ENCODE measurements at places on chromosomes 2 and 18.
A peak's percentile ranks its signal among the peaks of the same experiment; 100 is the strongest.

GRCh38 chr18:41099451-41099850 is 855.6 kb upstream of the PIK3C3 start:
- DNase-seq = no peak

DNA sequence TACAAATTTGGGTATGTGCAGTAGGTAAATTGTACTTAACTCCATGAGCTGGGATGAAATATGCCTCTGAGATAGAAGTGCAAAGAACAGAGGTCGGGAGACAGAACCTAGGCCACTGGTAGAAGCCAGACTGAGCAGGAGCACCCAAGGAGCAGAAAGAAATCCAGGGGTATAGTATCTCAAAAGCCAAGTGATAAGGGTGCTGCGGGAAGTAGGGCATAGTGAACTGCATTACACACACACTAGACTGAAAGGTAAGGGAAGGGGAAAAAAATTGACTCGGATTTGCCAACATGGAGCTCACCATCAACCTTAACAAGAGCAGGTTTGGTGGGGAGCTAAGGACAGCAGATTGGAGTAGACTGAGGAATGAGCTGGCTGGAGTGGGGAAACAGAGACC is 89.3 kb upstream of the TMEM247 start:
- DNase-seq = no peak

GRCh38 chr2:149173220-149173619 is 134.7 kb downstream of the LYPD6B start:
- DNase-seq = no peak

- DNase-seq = no peak
Observed at GRCh38 chr18:60804415-60804814, 431.8 kb upstream of the MC4R start.

DNA sequence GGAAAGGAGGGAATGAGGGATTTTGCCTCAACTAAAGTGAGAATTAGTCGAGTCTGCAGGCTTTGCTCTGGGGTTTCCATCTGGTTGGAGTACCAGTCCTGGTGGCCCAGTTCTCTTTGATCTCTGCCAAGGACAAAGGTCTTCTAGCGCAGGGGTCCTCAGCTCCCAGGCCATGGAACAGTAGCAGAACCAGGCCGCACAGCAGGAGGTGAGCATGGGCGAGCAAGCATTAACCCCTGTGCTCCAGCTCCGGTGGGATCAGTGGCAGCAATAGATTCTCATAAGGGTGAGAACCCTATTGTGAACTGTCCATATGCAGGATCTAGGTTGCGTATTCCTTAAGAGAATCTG is 23.9 kb downstream of the MTHFD2 start:
- no peak for DNase-seq

GRCh38 chr2:23556929-23557328 is 171.9 kb downstream of the KLHL29 start:
- no peak for DNase-seq

DNA sequence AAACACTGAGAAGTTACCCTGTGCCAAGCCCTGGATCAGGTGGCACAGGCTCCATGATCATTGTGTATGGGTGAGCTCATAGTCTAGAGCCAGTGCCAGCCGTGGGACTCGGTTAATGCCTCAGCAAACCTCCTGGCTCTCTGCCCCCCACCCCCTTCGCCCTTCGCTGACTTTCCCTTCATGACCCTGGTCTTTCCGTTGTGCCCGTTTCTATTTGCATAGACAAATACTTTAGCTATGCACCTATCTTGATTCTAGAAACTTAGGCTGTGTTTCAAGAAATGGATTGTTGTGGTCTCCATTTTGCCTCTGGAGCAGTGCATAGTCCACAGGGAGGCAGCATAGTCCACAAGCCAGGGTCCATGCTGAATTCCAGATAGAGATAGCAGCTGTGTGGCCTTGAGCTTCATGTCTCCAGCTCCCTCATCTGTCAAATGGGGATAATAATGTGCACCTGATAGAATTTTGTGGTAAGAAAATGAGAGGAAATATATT is 44.8 kb upstream of the KDM3A start:
- DNase-seq = peak; percentile 31

- DNase-seq = no peak
Observed at GRCh38 chr2:15147591-15147990, 413.5 kb downstream of the NBAS start.

DNA sequence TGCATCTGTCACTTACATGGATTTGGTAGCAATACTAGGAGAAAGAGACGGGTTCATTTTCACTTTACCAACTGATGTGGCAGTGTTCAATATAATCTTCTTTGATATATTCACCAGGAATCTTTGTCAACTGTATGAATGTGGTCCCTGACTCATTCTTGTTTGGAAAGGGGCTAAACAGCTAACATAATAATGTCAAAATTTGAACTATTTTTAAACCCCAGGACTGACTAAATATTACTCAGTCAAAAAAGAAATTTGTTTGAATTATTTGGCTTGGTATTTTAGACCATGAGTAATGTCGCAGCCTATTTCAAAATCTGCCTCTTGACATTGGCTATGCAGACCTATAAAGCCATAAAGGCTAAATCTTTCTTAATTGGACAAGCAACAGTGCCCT is 413.7 kb upstream of the RGPD4 start:
- DNase-seq = no peak

DNA sequence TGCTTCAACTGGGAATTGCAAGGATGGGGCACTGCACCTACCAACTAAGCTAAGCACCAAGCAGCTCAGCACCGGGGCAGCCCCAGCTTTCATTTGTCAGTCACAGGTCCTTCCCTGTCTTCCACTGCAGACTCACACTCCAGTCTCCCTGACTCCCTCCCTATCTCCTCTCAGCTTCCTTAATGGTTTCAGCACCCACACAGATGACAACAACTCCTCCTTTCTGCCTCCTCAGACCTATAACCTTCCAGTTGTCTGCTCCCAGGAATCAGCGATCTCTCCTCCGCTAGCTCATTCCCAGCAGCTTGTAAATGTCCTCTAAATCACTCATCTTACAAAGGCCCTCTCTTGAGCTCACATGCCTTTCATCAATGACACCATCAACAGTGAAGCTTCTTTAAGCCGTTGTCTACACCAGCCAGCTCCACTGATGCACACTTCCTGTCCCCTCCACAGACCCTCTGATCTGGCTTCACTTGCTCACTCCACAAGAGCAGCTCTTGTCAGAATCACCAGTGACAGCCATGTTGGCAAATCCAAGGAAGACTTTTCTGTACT is 32.1 kb downstream of the CLASP1 start:
- DNase-seq = peak; percentile 22

- no peak for DNase-seq
Observed at GRCh38 chr2:188181884-188182283, 109.8 kb upstream of the GULP1 start.

DNA sequence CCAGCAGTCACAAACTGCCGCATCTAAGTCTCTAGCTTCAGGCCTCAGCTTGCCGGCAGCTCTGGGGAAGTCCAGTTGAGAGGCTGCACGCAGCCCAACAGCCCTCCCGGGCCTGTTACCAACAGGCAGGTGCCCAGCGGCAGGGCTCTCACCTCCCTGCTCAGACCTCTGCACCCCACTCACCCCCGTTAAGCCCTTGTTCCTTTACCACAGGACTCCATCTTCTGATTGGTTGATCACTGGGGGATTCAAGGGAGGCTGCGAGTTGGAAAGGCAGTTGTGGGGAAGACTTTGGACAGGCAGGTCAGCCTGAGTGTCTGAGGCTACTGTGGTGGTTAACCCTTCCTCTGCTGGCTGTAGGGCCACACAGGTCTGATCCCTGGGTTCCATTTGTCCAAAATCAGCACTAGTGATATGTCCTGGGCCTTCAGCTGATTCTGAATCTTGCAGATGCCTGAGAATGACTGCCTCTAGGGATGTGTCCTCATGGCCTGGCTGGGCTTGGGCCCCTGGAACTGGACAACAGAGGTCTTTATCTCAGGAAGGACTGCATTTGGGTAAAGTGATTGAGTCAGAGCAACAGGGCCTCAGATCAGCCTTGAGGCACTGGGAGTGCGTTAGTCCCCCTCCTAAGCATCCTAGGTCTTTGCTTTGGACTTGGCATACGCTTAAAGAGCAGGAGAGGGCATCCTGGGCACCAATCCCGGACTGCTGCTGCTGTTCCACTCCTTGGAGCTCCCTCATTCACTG is 88.4 kb downstream of the APOB start:
- DNase-seq = no peak

GRCh38 chr2:233408366-233409285 is 54.3 kb downstream of the DGKD start:
- DNase-seq = no peak

DNA sequence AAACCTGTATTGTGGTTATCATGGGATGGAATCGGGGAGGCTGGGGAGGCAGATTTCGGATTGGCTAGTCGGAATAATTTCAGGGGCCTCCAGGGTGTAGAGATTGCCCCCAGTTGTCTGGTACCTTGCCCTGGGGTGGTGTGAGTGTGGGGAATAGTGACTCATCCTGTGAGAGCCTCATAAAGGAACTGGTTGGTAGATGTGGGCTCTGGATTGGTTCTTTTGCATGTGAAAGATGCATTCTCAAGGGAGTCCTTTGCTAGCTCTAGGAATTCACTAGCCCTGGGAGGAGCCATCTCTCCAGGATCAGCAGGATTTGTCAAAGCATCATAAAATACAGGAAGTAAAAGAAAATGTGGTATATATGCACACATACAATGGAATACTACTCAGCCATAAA is 331.6 kb downstream of the SETBP1 start:
- no peak for DNase-seq

- no peak for DNase-seq
Observed at GRCh38 chr2:190837420-190837819, 43.2 kb upstream of the GLS start.

GRCh38 chr2:106745468-106745867 is 140.5 kb downstream of the ST6GAL2 start:
- DNase-seq = no peak

GRCh38 chr2:55010149-55010591 is 40.1 kb downstream of the RTN4 start:
- peak; percentile 42 for DNase-seq

DNA sequence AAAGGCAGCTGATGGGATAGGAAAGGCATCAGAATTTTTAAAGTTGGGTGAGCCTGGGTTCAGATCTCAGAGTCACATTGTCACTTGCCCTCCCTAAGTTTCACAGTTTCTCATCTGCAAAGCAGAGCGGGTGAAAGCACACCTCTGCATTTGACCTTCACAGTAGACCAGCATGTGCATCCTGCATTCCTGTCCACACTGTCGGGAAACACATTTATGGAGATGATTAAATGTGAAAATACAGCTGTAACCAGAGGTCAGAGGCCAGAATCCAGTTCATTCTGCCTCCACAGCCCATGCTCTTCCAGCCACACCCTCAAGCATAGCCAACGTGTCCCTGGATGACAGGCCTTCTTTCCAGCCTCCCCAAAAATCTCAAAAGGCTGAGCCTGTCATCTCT is 392.0 kb upstream of the MYT1L start:
- DNase-seq = no peak

- DNase-seq = no peak
Observed at GRCh38 chr2:159044804-159045286, 76.4 kb downstream of the TANC1 start.

DNA sequence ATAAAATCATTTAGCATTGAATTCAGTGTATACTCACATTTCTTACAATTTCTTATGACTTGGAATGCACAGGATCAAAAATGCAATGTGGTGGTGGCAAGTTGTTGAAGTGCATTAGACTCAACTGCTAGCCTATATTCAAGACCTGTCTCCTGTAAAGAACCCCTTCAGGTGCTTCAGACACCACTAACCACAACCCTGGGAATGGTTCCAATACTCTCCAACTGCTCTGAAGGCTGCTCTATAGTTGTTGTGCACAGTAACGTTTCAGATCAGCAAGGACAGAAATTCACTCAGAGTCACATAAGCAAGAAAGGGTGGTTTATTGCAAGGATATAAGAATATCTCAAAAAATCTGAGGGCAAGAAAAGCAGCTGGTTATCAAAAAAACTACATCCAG is 6.5 kb downstream of the GKN1 start:
- no peak for DNase-seq

DNA sequence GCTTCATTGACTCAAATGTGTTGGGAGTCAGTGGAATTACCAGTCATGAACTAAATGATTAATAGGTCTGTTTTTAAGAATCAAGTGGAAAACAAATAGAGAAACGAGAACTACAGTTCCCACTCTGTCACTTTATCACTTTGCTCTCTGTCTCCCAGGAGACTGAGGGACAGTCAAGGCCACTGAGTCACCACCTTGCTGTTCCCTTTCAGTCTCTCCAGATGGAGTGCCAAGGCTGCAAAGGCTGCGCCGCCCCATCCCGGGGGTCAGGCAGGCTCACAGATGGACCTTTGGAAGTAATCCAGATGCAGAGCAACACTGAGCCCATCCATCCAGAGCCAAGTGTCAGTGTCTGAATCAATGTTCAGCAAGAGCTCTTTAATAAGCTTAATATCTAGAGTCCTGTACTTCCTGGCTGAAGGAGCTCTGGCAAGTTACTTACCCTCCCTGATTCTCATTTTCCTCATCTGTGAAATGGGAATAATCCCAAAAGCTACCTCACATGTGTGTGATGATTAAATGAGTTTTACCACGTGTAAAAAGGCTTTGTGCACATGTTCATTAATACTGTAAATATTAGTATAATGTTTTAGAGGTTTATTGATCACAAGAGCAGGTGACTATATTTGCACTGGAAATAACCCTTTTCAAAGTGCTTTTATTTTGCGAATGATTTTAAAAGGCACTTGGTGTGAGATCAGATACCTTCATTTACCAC is 43.0 kb upstream of the EFEMP1 start:
- DNase-seq = peak; percentile 86

GRCh38 chr18:72720116-72720515 is 147.7 kb downstream of the NETO1 start:
- no peak for DNase-seq

- DNase-seq = peak; percentile 21
Observed at GRCh38 chr2:86750240-86750839, 30.2 kb downstream of the RMND5A start.

DNA sequence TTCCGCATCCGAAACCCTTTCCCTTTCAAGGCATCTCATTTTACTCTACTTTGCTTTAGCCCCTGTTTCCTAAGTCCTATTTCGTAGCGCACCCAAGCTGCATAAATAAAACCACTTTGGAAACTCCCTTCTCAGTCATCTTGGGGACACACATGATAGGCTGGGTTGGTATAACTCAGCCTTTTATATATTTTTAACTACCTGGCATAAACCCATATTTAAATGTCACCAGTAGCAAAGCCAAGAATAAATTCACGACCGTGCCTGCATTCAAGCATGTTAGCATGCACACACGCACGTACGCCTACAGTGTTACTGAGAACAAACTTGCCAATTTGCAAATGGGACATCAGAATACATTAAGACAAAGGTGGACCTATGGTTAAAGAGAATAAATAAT is 564.7 kb upstream of the PIK3C3 start:
- DNase-seq = peak; percentile 12

- no peak for DNase-seq
Observed at GRCh38 chr2:235569837-235570236, 76.0 kb downstream of the AGAP1 start.

- DNase-seq = peak; percentile 78
Observed at GRCh38 chr18:76274468-76275289, 220.4 kb downstream of the ZNF516 start.

- no peak for DNase-seq
Observed at GRCh38 chr2:221400411-221400810, 171.7 kb downstream of the EPHA4 start.

GRCh38 chr2:211722928-211723327 is 815.7 kb downstream of the ERBB4 start:
- DNase-seq = no peak

GRCh38 chr2:187365315-187365714 is 82.7 kb downstream of the CALCRL start:
- DNase-seq = no peak

Measured in kidney (tissue), 22 donors.